ENCODE measurements at places on chromosomes 1 and 21.

DNA sequence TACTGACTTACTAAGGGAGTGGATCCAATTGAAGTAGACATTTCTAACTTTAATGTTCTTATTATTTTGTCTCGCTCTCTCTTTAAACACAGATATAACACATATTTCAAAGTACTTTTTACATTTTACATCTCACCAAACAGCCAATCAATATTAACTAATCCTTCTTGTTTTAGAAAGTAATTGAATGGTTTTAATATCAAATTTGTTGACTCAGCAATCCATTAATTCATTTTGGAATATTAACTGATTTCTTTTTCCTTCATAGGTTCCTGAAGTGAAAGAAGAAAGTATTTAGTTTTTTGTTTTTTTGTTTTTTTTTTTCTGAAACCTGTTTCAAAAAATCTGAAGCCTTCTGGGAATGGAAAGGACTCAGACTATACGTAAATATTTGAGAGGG, 62.3 kb upstream of the DPYD start:
- DNase-seq: no peak

- no peak for DNase-seq
Observed at GRCh38 chr1:225886159-225887029, 2.6 kb downstream of the LEFTY1 start.

GRCh38 chr1:218332416-218332815, 12.7 kb upstream of the TGFB2 start:
- no peak for DNase-seq

DNA sequence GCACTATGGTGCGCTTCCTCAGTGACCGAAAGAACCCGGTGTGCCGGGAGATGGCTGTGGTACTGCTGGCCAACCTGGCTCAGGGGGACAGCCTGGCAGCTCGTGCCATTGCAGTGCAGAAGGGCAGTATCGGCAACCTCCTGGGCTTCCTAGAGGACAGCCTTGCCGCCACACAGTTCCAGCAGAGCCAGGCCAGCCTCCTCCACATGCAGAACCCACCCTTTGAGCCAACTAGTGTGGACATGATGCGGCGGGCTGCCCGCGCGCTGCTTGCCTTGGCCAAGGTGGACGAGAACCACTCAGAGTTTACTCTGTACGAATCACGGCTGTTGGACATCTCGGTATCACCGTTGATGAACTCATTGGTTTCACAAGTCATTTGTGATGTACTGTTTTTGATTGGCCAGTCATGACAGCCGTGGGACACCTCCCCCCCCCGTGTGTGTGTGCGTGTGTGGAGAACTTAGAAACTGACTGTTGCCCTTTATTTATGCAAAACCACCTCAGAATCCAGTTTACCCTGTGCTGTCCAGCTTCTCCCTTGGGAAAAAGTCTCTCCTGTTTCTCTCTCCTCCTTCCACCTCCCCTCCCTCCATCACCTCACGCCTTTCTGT, 7.3 kb upstream of the PIGV start:
- DNase-seq: no peak

- no peak for DNase-seq
Observed at GRCh38 chr21:37593015-37593414, 226.4 kb downstream of the DYRK1A start.

DNA sequence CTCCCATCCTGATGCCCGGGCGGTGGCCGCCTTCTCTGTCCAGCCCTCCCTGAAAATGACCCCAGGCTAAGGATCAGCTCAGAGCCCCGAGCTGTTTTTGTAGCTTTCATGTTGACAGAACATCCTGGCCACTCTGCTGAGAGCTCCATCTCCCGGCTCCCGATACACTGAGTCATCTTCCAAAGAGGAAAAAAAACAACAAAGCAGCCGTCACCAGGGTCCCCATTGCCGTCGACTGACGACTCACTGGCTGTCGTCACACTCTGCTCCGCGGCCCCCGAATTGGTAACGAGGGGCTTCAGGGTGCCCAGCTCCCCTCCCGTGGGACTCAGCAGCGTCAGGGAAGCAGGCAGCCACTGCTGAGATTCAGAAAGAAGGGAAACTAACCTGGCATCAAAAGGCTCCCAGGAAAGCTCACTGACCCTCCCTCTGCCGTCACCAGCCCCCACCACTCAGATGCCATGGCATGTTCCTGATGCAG, 67.2 kb downstream of the CD46 start:
- no peak for DNase-seq

- DNase-seq: no peak
Observed at GRCh38 chr1:209648931-209649776, 3.1 kb downstream of the LAMB3 start.

- no peak for DNase-seq
Observed at GRCh38 chr1:21550097-21550496, 40.9 kb downstream of the ALPL start.

DNA sequence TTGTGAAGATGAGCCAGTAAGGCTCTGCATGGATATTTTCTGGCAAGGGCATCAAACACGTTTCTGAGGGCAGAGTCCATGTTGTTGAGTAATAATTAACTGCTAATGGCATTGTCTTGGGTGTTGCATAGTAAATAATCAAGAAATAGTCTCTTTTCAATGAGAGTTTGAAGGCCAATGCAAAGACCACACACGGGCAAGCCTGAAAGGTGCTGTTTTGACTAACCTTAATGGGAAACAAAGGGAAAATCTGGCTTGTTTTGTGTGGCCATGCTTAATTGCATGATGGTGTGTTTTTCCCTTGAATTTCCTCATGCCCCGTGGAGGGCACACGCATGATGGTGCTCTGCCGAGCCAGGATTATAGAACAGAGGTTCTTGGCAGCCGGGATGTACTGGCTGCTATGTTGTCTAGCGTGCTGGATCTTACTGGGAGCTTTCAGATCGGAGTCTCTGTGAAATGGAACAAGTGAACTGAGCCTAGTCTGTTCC, 127.6 kb downstream of the NOS1AP start:
- no peak for DNase-seq

DNA sequence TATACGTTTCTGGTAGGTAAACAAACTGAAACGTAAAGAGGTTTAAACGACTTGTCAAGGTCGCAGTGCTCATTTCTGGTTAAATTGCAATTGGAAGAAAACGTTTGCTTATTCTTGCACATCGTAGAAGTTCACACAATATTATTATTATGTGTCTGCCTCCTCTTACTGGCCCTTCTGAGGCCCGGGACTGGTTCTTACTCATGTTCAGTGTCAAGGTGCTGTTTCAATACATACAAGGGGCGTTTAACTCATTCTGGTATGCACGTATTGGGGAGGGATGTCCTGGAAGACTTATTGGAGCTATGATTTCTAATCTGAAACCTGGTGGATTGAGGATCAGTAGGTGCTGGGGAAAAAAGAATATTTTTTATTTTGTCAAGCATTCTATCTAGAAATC, 932 bp downstream of the RPF1 start:
- DNase-seq: no peak

DNA sequence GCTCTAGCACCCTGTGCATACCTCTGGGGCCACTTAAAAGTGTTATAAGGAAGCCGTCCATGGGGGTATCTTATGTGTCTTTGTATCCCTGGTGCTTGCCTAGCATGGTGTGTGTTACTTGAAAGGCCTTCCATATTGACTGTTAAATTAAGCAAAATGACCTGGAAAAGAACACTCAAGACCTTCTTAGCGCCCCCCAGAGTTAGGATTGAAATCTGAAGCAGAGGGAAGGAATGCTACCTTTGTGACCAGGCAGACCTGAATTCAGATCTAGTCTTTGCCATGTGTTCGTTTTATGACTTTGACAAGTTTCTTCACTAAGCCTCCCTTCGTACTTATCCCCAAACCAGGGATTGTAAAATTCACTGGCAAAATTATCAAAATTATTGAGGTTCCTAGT, 59.9 kb downstream of the SLC22A15 start:
- no peak for DNase-seq

DNA sequence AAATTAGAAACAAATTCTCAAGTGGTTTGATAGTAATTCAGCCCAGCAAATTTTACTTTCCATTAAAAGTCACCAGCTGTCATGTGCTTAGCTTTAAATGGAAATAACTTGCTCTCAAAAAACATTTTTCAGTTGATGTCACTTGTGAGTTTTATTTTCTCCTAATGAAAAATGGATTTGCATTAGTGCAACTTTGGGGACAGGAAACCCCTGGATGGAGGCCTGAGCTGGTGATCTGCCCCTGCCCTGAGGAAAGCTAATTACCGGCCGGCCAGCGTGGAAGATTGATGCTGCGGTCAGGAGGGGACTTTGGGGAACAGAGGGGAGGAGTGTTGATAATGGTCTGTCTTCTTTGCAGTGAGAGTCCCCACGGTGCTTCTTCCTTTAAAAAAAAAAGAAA, 66.8 kb upstream of the ANGPTL1 start:
- no peak for DNase-seq

GRCh38 chr1:171611306-171611705, 10.7 kb upstream of the MYOCOS start:
- no peak for DNase-seq

DNA sequence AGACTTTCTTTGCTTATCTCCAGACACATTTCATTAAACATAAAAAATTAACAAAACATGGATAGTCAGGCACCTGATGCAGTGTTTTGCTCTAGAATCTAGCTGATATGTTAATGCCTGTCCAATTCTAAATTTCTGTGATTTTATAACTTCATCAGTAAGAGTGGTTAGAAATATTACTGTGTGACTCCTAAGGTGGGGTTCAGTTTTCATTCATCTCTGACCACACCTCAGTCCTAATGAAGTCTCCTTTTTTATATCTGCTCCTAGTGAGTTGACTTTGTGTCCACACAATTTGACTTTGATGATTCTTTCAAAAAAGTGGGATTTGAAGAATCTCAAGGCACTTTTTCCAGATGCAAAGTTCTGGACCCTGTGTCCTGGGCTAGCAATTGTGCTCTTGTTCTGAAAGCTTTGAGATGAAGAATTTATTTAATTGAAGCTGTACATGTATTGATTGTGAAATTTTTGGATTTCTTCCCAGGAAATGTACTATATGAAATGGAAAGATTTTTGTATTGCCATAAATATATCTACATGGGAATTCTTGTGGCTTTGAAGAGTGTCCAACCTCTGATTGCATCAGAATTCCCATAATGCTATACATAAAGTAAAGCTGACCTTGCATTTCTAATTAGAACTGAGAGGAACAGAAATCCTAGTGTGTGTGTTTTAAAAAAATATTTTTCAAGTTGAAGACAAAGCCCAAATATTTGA, 111.2 kb downstream of the GIPC2 start:
- DNase-seq: no peak

DNA sequence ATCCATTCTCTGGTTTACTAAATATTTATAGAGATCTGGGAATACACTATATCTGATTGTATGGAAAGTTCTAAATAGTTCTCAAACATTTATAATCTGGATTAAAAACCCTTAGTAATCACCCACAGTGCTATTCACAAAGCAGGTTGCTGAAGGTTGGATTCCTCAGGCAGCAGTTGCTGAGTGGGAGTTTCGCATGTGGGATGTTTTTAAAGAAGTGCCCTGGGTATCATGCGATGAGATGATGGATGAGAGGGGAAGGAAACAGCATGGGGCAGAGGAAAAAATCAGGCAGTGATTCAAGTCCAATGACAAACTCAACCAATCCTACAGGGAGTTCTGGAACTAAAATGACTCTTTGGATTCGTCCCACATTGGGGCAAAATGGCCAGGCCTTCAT, 85.3 kb upstream of the GALNT2 start:
- DNase-seq: no peak

- DNase-seq: no peak
Observed at GRCh38 chr1:22761821-22762220, 51.2 kb downstream of the EPHB2 start.

DNA sequence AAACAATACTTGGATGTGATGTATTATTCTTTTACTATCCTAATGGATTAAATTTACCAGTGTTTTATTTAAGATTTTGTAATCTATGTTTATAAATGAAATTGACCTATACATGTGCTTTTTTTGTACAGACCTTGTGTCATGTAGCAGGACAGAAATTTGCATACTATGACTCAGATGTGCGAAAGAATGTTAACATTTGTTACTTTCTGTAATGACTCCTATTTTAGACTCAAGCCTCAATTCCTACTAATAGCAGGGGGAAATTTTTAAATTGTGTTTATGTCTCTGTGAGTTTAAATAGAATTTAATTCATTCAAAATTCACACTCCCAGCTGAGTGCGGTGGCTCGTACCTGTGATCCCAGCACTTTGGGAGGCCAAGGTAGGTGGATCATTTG, 21.8 kb upstream of the RIMKLA start:
- DNase-seq: no peak

- no peak for DNase-seq
Observed at GRCh38 chr1:245393694-245394093, 238.9 kb downstream of the KIF26B start.

- no peak for DNase-seq
Observed at GRCh38 chr1:107871687-107872395, 93.1 kb downstream of the VAV3 start.

DNA sequence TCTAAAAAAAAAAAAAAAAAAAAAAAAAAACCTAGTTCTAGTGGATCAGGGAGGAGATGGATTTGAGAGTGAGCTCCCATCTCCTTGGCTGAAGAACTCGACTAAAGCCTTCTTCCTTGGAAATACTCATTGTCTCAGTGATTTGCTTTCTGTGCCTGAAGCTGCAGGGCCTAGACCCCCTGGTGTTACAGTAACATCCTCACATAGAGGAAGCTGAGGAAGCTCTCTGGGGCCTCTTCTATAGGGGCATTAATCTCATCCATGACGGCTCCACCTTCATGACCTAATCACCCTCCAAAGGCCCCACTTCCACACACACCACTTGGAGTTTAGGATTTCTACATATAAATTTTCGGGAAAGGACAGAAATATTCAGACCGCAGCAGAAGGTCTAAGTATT, 95.9 kb upstream of the ETS2 start:
- DNase-seq: no peak

DNA sequence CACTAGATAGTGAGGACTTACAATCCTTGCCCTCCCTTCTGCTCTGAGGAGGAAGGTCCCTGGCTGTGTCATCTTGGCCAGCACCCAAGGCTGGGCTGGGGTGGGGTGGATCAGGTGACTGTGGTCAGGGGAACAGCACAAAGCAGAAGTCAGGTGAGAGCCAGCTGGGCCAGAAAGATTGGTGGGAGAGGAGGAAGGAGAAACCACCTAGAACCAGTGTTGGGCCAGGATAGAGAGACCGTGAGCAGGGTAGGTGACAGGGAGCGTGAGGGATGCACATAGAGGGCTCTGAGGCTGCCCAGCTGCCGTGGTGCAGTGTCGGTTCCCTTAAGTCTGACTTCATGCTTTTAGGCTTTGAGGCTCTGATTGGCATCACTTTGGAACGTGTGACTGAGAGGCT, 22.7 kb downstream of the NCF2 start:
- no peak for DNase-seq

- DNase-seq: no peak
Observed at GRCh38 chr1:232968965-232969364, 18.6 kb downstream of the NTPCR start.

DNA sequence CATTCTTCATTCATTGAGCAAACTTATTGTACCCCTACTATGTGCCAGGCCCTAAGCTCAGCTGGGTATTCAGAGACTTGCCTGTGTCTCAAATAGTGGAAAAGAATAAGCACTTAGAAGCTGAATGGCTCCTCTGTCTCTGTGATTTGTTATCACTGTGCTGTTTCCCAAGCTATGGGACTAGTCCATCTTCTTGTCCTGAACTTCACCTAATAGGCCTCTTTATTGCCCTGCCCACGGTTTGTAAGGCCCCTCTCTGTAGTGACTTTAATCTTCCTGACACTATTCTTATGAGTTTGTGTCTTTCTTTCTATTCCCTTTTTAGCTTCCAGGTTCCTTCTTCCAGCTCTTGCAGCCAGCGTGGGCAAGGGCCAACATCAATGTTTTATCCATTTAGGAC, 85.4 kb upstream of the LPGAT1 start:
- DNase-seq: no peak

- DNase-seq: no peak
Observed at GRCh38 chr1:33221385-33221758, 34.9 kb upstream of the ZNF362 start.
